Retina (tissue), 1 donor: ENCODE measurements at places on chromosomes 6 and 20.

DNA sequence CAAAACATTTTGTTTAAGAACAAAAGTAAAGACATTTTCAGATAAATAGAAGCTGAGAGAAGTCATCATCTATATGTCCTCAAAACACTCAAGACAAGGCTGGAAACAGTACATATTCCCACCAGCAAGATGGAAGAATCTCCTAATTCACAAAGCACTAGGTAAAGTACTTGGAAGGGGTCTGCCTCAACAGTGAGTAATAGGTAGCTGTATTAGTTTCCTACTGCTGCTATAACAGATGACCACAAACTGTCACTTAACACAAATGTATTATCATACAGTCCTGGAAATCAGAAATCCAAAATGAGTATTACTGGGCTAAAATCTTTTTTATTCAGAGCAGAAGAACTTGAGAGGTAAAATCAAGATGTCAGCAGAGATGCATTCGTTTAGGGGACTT is 40.6 kb downstream of the ZKSCAN8 start:
- no peak for DNase-seq

GRCh38 chr20:49765846-49766541 is 46.6 kb upstream of the SLC9A8 start:
- DNase-seq: no peak

DNA sequence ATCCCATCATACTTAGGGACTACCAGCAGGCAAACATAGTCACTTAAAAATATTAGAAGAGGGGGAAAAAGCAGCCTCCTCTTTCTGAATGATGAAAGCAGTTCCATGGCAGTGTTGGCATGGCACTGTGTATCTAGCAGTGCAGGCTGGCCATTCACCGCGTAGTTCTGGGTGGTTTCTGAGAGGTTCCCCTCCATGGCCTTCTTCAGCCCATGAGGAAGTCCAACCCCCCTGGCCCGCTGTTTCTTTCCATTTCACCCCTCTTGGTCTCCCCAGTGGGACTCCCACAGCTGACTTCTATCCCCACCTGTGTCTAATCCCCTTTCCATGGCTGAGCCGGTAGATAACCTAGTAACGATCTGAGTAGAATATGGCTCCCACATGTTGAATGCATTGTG is 17.0 kb downstream of the PPARD start:
- DNase-seq: no peak

DNA sequence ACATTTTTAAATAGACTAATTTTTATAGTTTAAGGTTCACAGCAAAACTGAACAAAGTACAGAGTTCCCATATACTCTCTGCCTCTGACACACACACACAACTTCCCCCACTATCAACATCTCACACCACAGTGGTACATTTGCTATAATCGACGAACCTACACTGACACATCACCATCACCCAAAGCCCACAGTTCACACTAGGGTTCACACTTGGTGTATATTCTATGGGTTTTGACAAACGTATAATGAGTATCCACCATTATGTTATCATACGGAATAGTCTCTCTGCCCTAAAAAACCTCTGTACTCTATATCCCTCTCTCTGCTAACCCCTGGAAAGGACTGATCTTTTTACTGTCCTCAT is 15.6 kb downstream of the TMEM30A start:
- no peak for DNase-seq

DNA sequence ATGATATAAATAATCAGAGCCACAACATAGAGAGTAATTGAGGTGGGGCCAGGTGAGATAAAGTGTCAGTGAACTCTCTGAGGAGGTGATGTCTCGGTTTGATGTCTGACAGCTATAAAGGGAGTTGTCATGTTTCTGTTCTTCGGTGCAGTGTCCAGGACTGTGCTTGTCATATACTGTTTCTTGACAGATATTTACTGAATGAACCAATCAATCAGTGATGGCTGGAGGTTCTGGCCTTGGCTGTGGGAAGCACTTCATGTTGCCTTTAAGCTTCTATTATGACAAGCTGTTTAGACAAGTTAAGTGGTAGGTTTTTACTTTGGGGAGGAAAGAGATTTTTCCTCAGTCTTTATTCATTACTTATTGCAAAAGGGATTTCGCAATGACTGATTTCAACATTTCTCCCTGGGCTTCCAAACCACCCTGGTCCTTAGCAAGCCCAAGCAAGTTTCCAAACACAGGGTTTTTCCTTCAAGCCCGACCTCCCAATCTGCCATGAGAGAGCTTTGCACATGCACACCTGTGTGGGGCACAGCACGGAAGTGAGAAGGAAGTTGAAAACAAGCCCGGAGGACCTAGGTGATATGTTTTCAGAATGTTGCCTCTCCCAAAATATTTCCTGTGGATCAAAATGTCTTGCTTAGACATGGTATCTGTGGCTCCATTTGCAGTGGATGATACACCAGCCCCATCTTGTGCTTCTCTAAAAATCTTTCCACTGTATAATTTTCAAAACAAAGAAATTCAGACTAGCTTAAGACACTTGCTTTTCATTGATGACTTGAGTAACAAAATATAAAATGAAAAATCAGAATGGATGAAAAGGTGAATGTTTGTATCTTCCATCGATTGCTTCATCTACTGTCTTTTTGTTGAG is 567.3 kb upstream of the BTBD3 start:
- DNase-seq: no peak

GRCh38 chr6:70479236-70479635 is 65.9 kb downstream of the FAM135A start:
- DNase-seq: no peak

DNA sequence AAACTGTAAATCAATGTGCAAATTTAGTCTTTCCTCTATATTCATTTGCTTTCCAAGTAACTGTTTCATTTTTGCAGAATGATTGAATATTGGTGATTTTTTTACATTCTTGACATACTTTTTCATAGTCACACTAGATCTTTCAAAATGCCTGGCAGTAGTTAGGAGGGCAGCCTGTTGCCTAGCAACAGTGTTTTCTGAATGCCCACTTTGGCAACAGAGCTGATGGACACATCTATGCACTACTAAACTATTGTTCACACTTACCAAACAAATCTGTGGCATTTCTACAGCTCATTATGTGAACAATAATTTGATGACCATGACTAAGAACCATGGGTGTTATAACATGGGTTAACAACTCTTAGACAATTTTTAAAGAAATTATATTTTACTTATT is 438.0 kb upstream of the IMPG1 start:
- peak; percentile 13 for DNase-seq
